ENCODE measurements at places on chromosomes 6 and 20.

DNA sequence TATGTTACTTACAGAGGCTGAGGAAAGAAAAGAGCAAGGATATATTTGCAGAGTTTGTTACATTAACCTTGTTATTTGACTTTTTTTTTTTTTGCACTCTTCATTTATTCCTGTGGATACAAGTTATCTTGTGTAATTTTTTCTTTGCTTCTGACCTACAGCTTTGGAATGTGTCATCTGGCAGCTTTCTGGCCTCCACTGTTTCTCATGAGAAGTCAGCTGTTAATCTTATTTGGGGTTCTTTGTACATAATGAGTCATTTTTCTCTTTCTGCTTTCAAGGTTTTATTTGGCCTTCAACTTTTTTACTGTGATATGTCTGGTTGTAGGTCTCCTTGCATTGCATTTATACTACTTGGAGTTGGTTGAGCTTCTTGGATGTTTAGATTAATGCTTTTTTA, 333.4 kb downstream of the SMOC2 start:
- no peak for DNase-seq

DNA sequence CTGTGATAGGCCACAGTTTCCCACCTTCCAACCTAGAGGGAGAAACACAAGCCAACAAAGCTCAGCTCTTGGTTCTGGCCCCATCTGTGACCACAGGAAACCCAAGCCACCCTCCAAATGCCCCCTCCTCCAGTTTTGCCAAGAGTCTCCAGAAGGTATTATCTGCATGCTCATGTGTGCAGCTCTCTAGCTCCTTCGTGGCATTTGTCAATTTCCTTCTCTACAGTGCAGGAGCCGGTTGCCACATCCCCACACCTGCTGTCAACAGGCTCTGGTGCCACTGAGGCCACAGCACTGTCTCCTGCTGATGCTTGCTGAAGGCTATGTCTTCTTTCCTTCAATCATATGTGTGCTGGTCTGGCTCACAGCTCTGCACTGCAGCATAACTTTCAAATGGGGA, 177.2 kb downstream of the CLIC5 start:
- no peak for DNase-seq

- DNase-seq, result no peak
These were observed 7.3 kb upstream of the CBFA2T2 start for GRCh38 chr20:33482581-33482980.

DNA sequence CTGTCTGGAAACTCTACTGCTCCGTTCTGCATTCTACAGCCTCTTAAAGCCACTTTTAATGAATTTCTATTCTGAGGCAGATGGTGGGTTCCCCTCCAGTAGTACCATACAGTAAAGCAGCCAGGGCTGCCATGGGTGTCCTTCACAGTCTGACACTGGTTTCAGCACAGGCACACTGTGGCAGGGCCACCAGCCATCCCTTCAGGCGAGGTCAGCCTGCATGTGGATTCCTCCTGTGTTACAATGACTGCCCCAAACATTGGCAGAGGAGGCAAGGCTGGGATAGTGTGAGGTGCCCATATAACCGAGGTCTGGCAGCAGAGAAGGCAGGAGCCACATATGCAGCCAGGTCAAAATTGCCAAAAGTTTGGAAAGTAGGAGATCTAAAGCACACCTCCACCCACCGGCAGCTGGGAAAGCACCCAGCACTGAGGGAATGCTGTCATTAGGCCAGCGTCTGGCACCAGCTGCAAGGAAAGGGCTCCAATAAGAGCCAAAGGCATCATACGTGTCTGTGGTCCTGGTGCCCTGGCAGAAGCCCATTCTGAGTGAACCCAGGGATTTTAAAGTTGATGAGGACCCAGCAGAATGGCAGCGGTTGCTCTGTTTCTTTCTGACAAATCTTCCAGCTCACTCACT, 24.0 kb downstream of the STK35 start:
- no peak for DNase-seq

DNA sequence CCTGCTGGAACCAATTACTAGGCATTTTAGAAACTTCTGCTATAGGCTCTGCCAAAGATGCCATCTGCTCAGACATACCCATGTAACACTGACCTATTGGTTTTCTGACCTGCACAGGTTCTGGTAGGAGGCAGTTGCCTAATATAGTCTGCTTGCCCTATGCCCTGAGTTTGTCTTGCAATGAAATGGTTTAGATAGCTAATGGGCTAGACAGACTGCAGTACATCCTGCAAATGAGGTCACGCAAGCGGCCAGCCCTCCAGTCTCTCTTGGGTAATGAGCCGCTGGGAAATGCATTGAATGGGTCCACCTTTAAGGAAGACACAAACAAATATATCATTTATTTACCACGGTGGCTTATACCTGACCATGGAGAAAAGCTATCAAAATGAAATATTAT, 90.6 kb upstream of the B3GAT2 start:
- no peak for DNase-seq

DNA sequence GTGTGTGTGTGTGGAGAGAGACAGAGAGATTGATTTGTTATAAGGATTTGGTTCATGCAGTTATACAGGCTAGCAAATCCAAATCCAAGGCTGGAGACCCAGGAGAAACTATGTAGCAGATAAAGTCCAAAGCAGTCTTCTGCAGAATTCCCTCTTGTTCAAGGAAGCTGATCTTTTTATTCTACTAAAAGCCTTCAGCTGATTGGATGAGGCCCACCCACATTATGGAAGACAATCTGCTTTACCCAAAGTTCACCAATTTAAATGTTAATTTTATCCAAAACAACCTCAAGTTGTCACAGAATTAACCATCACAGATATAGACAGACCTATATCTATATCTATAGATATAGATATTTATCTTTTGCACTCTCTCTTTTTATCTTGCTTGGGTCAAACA, 67.0 kb downstream of the TPBG start:
- DNase-seq, result no peak

GRCh38 chr20:51401496-51401895, 141.0 kb downstream of the NFATC2 start:
- no peak for DNase-seq

DNA sequence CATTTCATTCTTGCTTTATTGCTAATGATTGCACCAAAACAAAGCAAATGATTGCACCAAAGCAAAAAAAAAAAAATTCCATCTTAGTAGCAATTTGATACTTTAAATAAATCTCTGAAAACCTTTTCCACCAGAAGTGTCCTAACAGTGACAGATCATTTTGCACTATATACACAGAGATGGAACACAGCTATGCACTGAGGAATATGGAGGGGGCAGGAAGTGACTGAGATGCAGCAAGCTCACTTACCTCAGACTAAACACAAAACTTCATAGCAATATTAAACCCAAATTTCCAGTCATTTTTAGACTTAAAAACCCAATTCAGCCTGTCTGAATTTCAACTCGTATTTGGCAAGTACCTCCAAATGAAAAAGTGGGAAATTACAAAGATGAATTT, 41.2 kb downstream of the HIVEP2 start:
- no peak for DNase-seq

DNA sequence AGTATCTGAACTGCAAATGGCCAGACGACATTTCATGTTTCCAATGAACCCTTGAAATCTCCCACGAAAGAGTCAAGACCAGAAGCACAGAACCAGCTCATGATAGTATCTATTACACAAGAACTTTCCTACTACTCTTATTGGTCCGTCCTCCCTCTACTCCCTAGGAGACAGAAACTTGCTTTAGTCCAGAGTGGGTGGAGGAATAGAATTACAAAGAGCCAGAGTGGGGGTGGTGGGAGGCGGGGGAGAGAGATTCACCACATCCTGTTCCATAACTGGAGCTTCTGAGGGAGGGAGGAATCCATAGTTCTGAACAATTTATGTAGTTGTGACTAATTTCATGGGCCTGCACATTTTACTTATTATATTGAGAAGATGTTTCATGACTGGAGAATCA, 18.5 kb upstream of the WFDC10A start:
- DNase-seq, result no peak

GRCh38 chr20:52083627-52084232, 107.8 kb downstream of the ZFP64 start:
- DNase-seq, result no peak

DNA sequence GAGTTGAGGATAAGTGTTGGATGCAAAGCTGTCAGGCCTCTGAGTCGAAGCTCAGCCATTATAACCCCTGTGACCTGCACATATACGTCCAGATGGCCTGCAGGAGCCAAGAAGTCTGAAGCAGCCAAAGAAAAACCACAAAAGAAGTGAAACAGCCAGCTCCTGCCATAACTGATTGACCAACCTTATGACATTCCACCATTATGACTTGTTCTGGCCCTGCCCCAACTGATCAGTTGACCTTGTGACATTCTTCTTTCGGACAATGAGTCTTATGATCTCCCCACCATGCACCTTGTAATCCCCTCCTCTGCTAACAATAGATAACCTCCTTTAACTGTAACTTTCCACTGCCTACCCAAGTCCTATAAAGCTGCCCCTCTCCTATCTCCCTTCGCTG, 133.7 kb upstream of the AGPAT4 start:
- no peak for DNase-seq

- no peak for DNase-seq
These were observed 113.9 kb upstream of the TMEM170B start for GRCh38 chr6:11423667-11424066.

DNA sequence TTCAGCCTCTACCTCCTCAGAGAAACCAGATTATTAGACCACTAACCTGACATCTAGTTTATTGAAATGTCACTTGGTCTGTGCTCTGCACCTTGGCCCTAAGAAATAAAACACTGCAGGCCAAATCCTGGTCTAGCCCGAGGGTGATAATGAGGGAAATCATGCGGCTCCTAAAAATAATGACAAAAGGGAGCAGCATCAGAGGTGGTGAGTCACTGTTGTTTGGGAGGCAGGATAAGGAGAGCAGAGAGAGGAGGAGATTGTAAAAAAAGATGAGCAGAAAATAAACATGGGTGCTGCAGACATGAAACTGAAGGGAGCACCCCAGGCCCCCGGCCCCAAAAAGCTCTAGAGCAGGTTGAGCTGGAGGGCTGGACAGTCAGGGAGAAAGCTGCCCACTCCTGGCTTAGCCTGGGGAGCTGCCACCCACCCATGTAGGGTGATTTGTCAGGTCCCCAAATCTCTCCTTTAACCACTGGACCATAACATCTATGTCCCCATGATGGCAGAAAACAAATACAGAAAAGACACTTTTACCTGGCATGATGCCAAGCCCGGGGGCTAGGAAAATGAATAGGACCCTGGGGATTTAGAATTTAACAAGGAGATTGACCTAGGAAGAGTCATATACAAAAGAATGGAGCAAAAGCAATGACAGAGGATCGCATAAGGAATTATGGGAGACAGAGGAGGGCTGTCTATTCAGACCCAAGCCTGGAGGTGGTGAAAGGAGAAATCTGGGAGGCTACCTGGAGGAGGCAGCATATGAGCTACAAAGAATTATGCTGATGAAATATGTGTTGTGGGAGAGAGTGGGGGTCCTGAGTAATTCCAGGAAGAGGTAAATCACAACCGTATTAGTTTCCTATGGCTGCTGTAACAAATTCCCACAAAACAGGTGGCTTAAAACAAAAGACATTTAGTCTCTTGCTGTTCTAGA, 103.7 kb downstream of the SNAP25 start:
- no peak for DNase-seq

- DNase-seq, result no peak
These were observed 8.2 kb upstream of the CD83 start for GRCh38 chr6:14109411-14109826.

DNA sequence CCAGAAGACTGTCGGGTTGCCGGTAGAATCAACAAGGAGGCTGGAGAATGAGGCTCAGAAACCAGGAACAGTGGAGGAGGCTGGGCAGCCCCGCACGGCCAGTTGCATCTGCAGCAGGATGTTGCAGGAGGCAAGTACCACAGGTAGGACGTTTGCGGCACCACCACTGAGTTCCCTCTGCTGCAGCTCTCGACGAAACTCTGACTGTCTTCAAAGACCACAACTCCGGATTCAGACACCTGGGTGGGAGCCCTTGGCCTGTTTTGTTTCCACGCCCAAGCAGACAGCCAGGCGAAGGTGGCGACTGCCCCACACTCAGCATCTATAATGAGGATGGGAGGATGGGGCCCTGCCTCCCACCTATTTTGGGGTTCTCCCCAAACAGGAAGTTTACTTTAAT, 218.2 kb downstream of the ZDHHC14 start:
- no peak for DNase-seq

DNA sequence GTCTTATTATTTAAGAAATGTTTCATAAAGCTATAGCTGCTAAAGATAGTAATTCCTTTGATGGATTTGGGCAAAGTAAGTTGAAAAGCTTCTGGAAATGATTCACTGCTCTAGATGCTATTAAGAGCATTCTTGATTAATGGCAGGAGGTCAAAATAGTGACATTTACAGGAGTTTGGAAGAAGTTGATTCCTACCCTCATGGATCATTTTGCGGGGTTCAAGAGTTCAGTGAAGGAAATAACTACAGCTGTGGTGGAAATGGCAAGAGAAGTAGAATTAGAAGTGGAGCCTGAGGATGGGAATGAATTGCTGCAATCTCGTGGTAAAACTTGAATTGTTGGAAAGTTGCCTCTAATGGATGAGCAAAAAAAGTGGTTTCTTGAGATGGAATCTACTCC, 316.1 kb downstream of the UTRN start:
- DNase-seq, result no peak

DNA sequence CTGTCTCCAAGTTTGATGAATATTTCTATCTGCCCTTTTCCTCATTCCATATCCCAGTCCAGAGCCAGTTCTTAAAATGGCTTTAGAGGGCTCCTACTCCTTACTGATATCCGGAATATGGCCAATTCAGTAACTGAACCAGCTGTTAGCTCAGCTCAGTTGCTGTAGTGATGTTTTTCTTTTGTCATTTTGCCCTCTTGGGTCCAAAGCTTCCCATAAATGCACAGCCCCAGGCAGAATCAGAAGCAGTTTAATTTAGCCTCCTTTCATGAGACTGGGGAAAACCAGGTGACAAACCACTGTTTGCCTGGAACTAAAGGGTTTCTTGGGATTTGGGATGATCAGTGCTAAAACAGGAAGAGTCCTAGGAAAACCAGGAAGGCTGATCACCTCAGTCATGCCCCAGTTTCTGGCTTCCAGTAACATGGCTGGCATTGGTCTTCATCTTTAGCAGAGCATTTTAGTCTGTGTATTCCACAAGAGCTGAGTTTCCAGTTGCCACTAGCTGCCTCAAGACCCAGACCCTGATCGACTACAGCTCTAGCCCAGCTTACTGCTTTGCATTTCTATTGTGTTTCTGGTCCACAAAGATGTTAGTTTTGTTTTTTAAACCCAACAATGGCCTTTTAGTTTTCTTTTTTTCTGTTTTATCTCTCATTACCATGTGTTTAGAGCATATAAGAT, 40.6 kb upstream of the REV3L start:
- no peak for DNase-seq

- DNase-seq, result no peak
These were observed 45.9 kb downstream of the BMP7 start for GRCh38 chr20:57220337-57221145.

- no peak for DNase-seq
These were observed 104.8 kb downstream of the CDH26 start for GRCh38 chr20:60063048-60063451.

DNA sequence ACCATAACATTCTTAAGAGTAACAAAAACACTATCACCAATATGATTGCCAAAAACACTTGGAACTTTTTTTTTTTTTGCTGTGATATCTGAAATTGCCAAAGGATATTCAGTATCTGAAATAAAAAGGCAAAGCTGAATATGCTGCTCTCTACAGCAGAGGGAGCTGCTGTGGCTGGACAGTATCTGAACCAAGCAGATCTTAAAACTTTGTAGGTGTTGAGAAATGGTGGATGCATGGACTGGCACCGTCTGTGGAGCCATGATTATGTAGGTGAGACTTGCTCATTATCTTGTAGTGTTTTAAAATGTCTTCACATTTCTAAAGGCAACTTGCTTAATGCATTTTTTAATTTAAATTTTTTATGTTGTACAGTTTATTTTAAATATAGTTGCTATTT, 9.2 kb downstream of the PDCD2 start:
- no peak for DNase-seq

GRCh38 chr6:48073976-48074767, 36.8 kb downstream of the PTCHD4 start:
- DNase-seq, result no peak

Measured in GM18507 (cell line).